ENCODE measurements at places on chromosomes 5 and 9. TPM values are rescaled to one million over a fixed set of nuclear protein-coding genes. Genes with fewer than 3 reads are reported as not detected.
A peak's percentile ranks its signal among the peaks of the same experiment; 100 is the strongest.

The LVRN gene
- total RNA-seq = 0.59 TPM

The NUTM2F gene
- total RNA-seq = not detected

GRCh38 chr5:150209099-150209635 lies 19.3 kb downstream of the SLC6A7 start:
- DNase-seq = no peak

DNA sequence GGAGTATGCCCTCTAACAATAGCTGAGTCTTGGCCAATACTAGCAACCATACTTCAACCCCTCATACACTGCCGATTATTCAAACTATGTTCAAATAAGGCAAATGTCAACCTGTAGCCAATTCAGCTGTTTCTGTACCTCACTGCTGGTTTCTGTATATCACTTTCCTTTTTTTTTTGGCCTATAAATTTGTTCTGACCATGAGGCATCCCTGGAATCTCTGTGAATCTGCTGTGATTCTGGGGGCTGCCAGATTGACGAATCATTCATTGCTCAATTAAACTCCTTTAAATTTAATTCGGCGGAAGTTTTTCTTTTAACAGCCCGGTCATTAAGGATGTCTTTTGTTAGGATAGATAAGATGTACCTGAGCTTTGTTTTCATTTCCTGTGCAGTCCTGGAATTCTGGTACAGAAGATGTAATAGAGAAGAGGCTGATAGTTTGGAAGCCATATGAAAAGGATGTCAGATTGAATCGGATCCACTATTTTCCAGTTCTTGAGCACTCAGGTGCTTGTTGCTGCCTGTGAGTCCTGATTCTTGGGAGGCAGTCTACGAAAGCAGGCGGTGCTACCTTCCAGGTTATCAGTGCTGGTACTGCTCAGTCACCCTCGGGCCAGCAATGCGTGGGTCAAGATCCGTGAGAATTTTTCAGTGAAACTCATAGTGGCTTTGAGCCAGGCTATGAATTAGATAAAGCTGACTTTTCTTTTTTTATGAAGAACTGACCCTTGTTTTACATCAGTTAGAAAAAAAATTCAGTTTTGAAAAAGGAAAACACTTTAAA lies 106.2 kb upstream of the TUT7 start:
- DNase-seq = no peak

DNA sequence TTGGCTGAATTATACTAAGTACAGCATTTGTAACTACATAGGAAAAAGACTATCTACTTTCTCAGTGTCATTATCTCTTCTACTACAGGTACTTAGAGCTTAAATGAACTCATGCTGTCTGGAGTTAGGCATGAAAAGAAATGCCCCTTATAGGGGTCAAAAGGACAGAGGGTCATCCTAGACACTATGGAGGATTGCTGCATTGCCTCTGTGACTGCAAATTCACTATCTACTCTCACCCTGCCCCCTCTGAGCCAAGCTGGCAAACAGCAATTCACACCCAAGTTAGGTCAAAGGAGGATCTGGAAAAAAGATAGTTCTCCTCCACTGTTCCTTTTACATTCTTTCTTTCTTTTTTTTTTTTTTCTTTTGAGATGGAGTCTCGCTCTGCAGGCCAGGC lies 36.7 kb downstream of the ANKRD31 start:
- no peak for DNase-seq

DNA sequence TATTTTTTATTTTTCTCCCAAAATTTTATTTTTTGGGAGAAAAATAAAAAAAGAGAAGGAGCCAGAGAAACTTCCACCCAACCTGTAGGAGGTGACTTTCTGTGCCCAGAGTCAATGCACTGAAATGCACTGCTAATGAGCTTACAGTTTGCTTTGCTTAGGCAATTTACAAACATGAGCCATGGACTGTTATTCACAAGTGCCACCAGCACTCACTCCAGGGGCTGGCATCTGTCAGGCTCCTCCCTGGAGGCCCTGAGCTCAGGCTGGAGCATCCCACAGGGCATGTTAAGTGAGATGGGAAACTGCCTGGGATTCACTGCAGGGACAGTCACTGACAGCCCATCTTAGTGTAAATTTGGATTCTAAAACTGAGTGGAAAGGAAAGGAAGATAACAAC lies 74.9 kb downstream of the FANCC start:
- DNase-seq = peak; percentile 71

The ANKRD33B gene
- 14.5 TPM for total RNA-seq

GRCh38 chr5:80958616-80959015 lies 1.5 kb upstream of the RASGRF2 start:
- no peak for DNase-seq

DNA sequence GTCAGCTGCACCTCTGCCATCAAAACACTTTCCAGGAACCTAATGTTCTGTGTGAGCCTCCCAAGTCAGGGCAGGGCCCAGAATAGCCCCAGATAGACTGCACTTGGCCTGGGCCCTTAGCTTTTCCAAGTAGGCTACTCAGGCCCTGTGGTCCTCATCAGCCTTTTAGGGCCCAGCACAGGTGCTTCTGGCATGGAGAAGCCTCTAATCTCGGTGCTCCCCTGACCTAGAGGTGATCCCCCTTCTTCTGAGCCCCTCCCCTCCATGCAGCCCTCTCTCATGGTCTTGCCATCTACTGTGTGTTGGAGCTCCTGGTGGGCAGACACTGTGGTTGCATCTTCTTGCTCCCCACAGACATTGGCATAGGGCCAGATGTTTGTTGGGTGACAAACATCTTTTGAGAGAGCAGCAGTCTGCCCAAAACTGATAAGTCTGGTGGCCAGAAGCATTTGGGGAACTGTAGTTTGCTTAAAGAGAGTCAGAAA lies 28.1 kb downstream of the FRMPD1 start:
- no peak for DNase-seq

The CD72 gene
- 4.9 TPM for total RNA-seq

DNA sequence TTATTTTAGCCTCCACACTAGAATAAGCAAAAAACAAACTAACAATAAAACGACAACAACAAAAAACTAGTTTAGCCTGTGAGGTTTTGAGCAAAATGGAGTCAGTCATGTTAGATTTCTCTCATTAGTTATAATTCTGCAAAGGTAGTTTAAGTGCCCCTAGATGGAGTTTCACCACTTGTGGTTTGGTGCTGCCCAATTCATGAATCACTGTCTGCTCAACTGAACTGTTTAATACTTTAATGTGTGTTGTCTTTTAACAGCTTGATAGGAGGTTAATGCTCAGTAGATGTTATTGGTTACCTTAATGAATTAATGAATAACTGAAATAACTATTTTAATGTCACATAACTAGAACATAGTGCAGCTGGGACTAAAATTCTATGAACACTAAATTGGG lies 3.5 kb upstream of the PLAA start:
- DNase-seq = no peak

The GABRA1 gene
- not detected for total RNA-seq

The SLC6A19 gene
- total RNA-seq = not detected

GRCh38 chr5:10222326-10222725 lies 27.4 kb downstream of the ATPSCKMT start:
- DNase-seq = no peak

The RELL2 gene
- total RNA-seq = 12.6 TPM

DNA sequence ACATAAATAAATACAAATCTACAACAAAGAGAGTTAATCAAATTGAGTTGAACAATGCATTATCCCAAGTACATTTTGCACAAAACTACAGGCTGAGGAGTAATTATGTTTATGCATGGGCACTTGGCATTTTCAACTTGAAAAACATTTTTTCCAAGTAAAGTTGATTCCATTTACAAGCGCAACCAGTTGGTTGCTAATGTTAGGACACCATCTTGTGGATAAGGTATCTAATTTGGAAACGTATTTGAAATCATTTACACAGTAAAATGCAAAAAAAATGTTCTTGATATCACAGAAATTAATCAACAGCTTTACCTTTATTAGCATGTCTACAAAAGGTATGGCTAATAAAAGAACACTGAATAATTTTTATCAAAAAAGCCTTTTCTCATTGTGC lies 18.8 kb downstream of the FTMT start:
- DNase-seq = no peak

GRCh38 chr5:9698125-9698826 lies 68.1 kb upstream of the TAS2R1 start:
- no peak for DNase-seq

- no peak for DNase-seq
Measured at GRCh38 chr5:86152988-86153560, 464.7 kb upstream of the COX7C start.

The DNAJA1 gene
- total RNA-seq = 249 TPM

DNA sequence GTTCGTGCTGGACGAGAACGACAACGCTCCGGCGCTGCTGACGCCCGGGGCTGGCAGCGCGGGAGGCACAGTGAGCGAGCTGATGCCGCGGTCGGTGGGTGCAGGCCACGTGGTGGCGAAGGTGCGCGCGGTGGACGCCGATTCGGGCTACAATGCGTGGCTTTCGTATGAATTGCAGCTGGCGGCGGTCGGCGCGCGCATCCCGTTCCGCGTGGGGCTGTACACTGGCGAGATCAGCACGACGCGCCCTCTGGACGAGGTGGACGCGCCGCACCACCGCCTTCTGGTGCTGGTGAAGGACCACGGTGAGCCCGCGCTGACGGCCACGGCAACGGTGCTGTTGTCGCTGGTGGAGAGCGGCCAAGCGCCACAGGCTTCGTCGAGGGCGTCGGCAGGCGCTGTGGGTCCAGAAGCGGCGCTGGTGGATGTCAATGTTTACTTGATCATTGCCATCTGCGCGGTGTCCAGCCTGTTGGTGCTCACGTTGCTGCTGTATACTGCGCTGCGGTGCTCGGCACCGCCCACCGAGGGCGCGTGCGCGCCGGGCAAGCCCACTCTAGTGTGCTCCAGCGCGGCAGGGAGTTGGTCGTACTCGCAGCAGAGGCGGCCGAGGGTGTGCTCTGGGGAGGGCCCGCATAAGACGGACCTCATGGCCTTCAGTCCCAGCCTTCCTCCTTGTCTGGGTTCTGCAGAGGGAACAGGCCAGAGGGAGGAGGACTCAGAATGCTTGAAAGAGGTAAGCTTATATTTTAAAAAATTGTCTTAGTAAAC lies 2.2 kb downstream of the PCDHA13 start:
- no peak for DNase-seq

GRCh38 chr9:131608493-131609037 lies 63.2 kb downstream of the PRRT1B start:
- no peak for DNase-seq

- DNase-seq = no peak
Measured at GRCh38 chr9:103789686-103790085, 304.4 kb upstream of the SMC2 start.

- DNase-seq = peak; percentile 67
Measured at GRCh38 chr9:131275332-131276093, 797 bp downstream of the FAM78A start.

- no peak for DNase-seq
Measured at GRCh38 chr5:148719605-148720004, 65.3 kb upstream of the HTR4 start.

DNA sequence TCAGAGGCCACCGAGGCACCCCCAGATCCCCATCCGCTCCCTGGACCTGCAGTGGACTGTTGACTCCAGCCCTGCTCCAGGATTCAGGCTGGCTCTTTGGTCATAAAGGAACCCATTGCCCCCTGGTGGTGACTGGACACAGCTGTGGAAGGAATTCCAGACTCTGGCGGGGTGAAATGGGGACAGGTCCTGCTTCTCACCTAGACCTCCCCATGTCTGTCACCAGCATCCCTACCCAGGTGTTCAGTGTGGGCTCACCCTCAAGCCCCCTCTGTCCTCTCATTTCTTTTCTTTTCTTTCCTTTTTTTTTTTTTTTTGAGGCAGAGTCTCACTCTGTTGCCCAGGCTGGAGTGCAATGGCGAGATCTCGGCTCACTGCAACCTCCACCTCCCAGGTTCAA lies 25.5 kb upstream of the STXBP1 start:
- DNase-seq = peak; percentile 80

GRCh38 chr5:133924221-133924920 lies 44.1 kb downstream of the C5orf15 start:
- no peak for DNase-seq

DNA sequence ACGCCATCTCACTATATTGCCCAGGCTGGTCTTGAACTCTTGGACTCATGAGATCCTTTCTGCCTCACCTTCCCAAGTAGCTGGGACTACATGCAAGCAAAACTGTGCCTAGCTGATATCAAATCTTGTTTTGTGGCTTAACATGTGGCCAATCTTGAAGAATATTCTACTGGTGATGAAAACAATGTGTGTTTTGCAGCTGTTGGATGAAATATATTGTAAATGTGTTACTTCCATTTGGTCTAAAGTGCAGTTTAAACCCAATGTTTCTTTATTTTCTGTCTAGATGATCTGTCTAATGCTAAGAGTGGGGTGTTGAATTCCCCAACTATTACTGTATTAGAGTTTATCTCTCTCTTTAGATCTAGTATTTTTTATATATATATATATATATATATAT lies 73.1 kb downstream of the RNF130 start:
- no peak for DNase-seq

- no peak for DNase-seq
Measured at GRCh38 chr5:60611099-60611740, 88.7 kb downstream of the DEPDC1B start.

GRCh38 chr9:36833954-36834353 lies 200.1 kb downstream of the PAX5 start:
- no peak for DNase-seq

DNA sequence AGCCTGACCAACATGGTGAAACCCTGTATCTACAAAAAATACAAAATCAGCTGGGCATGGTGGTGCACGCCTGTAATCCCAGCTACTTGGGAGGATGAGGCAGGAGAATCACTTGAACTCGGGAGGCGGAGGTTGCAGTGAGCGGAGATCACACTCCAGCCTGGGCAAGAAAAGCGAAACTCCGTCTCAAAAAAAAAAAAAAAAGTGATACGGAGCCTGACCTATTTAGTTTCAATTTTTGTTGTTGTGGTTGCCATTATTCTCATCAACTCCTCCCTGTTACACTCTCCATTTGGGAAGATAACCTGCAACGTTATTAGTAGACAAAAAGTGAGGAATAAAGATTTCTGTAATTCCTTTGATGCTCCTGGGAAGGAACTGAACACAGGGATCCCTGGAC lies 1.3 kb downstream of the STOM start:
- no peak for DNase-seq

The ZNF300 gene
- 33.9 TPM for total RNA-seq

The NEUROG1 gene
- 222 TPM for total RNA-seq

DNA sequence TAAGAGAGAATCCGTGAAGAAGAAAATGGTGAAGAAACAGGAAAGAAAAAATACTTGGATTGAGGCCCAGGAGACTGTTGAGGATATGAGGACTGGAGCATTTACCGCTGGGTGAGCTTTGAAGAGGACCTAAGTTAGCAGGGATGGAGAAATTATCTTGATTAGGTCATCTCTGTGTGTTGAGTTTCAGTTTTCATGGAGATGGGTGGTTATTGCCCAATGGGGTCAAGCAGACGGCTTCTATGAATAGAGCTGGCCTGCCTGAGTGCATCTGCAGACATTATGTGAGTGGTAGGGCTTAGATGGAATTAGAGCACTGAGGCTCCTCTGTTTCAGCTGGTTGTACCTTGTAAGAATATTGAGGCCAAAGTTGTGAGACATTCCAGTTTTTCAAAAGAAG lies 245.4 kb upstream of the FBXL7 start:
- no peak for DNase-seq

DNA sequence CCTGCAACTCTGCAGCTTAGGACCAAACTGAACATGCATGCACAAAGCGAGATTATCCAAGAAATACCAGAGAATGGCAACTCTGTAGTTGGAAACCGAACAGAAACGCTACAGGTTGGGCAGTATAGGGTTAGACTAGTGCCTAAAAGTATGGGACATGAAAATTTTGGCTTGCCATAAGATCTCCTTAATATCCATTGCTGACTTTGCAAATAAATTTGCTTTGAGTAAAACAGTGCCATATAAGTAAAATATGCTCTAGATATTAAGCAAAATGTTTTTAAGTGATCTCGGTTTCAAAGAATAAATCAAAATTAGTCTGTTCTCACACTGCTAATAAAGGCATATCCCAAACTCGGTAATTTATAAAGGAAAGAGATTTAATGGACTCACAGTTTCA lies 456.0 kb downstream of the PRDM9 start:
- no peak for DNase-seq

Measured in glutamatergic neuron (in vitro differentiated cells).